Pancreas (tissue), 10 donors: ENCODE measurements at places on chromosomes 16 and 17. TPM values are rescaled to one million over a fixed set of nuclear protein-coding genes. Genes with fewer than 3 reads are reported as not detected.

DNA sequence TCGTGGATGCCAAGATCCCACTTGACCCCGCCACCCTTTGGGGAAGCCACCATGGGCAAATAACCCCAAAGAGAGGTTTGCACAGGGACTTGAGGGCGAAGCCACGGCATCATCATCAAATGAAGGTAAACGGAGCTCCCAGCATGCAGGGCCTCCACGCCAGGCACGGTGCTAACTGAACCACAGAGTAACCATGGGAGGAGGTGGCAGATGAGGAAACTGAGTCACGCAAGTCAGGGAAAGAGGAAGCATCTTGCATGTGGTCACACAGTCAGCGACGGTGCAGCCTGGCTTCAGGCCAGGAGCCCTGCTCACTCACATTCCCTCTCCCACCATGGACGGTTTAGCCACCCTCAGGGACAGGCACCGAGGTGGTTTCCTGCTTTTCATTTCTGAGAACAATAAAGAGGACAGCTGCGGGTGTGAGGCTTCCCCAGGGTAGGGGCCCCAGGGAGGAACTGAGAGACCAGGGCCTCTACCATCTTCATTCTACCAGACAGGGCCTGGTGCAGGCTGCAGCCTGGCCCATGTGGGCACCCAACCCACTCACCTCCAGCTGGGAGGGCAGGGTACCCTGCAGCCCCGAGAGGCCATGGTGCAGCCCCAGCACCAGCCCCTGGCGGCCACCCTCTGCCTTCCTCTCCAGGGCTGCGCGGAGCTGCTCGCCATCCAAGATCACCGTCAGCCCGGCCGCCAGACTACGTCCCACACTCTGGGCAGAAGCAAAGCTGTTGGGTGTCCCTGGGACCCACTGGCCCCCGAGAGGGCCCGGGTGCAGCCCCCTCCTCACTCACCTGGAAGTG, 78.3 kb downstream of the RMI2 start:
- H3K27ac ChIP-seq = no peak overlapping the region
- no peaks in the 10 kb centered on the region for H3K36me3 ChIP-seq
- no peaks in the 10 kb centered on the region for H3K27me3 ChIP-seq
- H3K4me1 ChIP-seq = no peaks in the 10 kb centered on the region

DNA sequence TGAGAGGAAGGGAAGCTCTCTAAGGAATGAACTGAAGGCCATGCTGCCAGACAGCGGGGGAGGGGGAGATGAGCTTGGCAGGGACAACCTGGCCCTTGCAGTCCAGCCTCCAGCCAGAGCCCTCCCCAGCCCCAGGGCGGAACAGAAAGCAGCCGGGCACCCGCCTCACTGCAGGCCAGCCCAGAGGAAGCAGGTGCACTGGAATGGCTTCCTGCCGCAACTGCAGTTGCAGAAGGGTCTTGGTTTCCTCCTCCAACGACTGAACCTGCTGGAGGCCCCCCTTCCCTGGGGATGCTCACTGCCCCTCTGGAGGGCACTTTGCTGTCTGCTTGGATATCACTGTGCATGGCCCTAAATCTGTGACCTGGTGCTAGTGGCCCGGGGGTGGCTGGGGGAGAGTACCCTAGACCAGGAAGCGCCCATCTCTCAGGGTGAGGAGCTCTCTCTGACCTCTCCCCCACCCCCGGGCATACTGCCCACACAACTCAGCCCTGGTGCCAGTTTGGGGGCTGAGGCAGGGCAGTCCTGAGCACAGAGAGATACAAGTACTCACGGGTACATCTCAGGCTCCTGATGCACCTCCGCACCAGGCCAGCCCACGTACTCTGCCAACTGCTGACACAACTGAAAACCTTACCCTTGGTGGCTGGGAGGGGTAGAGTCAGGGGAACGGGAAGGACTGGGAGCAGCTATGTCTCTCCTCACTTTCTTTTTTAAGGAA, 41.1 kb downstream of the MYO18A start:
- no peak overlapping the region for H3K27ac ChIP-seq
- no peaks in the 10 kb centered on the region for H3K36me3 ChIP-seq
- H3K27me3 ChIP-seq = no peaks in the 10 kb centered on the region
- H3K4me3 ChIP-seq = no peak overlapping the region

- no peak overlapping the region for H3K4me3 ChIP-seq
- no peaks in the 10 kb centered on the region for H3K27me3 ChIP-seq
- no peak for DNase-seq
- H3K27ac ChIP-seq = no peak overlapping the region
Measured at GRCh38 chr17:1560101-1560857, 2.3 kb downstream of the PITPNA start.

GRCh38 chr16:73996624-73997339, 299.8 kb upstream of the PSMD7 start:
- no peak for DNase-seq
- no peaks in the 10 kb centered on the region for H3K36me3 ChIP-seq
- no peak overlapping the region for H3K4me3 ChIP-seq

DNA sequence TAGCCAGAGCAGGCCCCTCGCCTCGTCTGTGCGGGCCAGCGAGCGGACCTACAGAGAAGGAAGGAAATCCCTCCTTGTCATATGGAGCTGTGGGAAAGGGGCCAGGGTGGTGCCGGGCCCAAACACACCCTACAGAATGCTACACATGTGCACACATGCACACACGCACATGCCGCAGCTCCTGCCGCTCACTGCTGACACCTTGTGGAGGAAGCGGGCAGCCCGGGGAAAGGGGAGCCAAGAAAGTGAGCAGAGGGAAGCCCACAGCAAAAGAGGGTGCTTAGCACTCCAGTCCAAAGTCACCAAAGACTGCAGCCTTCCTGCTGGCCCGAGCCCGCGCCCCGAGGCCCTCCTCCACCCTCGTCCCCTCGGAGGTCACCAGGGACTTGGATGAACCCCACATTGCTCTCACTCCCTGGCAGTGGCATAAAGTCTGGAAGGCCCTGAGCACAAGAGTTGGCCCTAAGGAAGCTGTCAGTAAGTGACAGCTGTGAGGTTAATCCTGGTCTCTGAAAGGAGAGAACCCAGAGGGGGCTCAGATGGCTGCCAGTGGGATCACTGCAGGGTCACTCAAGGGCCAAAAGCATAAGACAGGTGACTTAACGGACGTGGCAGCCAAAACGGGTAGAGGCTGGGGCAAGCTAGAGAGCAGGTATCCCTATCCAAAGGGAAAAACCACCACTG, 68.2 kb downstream of the MYO18A start:
- H3K4me1 ChIP-seq = peaks cover 41% of the 10 kb centered on the region
- H3K27ac ChIP-seq = peak overlapping the region; percentile 7
- H3K4me3 ChIP-seq = no peak overlapping the region
- H3K27me3 ChIP-seq = no peaks in the 10 kb centered on the region

Gene TLCD2
- 2.8 TPM for total RNA-seq

DNA sequence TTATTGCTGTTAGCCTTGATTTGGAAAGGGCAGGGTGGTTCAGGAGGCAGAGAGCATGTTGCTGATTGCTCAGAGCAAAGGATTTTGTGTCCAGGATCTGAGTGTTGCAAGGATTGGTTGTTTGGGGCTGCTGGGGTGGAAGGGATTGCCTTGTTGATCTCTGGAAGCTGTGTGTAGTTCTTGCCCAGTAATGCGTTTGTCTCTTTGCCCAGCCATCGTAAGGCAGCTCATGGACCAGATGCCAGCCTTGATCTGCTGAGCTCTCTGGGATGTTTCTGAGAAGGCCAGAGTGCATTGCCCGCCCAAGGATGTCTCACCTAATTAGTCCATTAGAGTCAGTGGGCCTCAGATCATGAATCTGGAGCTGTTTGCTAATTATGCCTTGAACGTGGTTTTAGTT, 33.6 kb downstream of the NKD1 start:
- H3K27ac ChIP-seq = no peak overlapping the region
- no peaks in the 10 kb centered on the region for H3K36me3 ChIP-seq
- H3K4me3 ChIP-seq = no peak overlapping the region
- H3K27me3 ChIP-seq = no peaks in the 10 kb centered on the region
- no peak for DNase-seq

Gene TP53TG3
- not detected for total RNA-seq

Gene SCNN1G
- 5.4 TPM for total RNA-seq

Gene PLCD3
- total RNA-seq = 4.6 TPM

DNA sequence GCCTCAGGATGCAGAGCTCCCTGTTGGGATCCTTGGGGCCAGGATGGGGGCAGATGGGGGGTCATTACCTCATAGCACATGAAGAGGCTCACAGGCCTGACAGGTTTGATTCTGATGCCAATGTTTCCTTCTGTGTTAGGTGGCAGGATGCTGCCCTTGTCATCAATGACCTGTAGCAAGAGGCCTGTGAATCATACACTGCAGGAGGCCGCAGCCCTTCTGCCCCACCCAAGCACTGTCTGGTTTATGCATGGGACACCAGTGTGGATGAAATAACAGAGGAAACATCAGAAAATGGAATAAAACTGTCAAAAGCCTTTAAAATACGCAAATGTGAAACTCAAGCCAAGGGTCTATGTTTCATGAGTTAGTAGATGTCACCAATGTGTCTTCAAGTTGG, 60.5 kb upstream of the ACSM2B start:
- no peak overlapping the region for H3K27ac ChIP-seq
- H3K4me1 ChIP-seq = no peaks in the 10 kb centered on the region
- H3K36me3 ChIP-seq = no peaks in the 10 kb centered on the region
- H3K4me3 ChIP-seq = no peak overlapping the region
- no peak for DNase-seq

- no peak overlapping the region for H3K27ac ChIP-seq
- H3K4me1 ChIP-seq = no peaks in the 10 kb centered on the region
- DNase-seq = no peak
- no peaks in the 10 kb centered on the region for H3K27me3 ChIP-seq
- no peaks in the 10 kb centered on the region for H3K36me3 ChIP-seq
- no peak overlapping the region for H3K4me3 ChIP-seq
Measured at GRCh38 chr16:78925083-78925767, 675.3 kb downstream of the MAF start.

DNA sequence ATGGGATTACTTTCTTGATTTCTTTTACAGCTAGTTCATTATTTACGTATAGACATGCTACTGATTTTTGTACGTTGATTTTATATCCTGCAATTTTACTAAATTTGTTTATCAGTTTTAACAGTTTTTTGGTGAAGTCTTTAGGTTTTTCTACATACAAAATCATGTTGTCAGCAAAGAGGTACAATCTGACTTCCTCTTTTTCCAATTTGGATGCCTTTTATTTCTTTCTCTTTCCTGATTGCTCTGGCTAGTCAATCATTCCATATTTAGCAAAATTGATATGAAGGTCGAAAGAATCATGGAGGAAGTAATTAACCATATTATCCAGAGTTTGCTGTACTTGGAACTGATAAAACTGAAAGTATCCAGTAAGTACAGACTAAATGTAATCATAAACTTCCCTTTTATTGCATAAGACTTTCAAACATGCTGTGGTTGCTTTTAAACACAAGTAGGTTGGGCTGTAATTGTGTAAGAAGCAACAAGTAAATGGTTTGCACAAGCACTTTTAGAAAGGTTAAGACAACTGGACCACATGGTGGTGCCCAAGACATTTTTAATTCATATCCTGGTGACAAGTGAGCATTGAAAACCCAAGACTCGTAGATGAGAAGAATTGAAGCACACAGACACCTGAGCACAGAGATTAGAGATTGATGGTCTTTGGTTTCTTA, 8.4 kb downstream of the GDE1 start:
- no peaks in the 10 kb centered on the region for H3K27me3 ChIP-seq
- peaks cover 7% of the 10 kb centered on the region for H3K36me3 ChIP-seq
- no peak overlapping the region for H3K27ac ChIP-seq
- no peak for DNase-seq
- H3K4me1 ChIP-seq = no peaks in the 10 kb centered on the region
